ENCODE measurements at places on chromosomes 2 and 18.

DNA sequence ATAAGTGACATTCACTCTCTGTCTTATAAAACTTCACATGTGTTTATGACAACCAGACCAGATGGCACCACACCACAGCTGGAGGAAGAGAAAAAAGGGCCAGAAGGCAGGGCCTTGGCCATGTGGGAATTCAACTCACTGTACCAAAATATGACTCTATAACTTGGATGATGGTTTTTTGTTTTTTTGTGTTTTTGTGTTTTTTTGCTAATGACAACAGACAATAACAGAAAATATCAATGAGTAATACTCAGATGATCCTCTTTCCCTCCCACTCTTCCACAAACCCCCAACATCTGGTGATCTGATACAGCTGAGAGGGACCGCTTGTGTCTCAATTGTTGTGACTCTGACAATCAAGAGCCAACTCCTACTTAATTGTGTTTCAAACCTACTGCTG, 12.4 kb downstream of the NMI start:
- H3K36me3 ChIP-seq, result peaks cover 65% of the 10 kb centered on the region
- no peak overlapping the region for H3K27ac ChIP-seq
- H3K4me3 ChIP-seq, result no peak overlapping the region
- H3K4me1 ChIP-seq, result no peaks in the 10 kb centered on the region

DNA sequence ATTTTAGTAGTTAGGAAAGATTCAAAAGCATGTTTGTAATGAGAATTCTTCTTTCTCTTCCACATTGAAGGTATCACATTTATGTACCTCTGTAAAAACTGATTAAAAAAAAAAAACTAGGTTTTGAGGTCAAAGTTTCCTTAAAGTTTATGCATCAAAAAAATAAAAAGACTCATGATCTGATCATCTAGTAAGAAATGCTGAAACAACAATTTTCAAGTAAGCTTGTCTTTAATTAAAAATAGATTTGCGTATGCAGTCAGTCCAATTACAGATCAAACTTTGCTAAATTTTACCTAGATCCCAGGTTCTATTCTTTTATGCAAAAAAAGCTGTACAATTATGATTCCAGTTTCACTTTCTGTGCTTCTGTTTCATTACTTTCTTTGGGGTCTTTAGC, 409.0 kb downstream of the XIRP2 start:
- no peak for DNase-seq
- H3K27ac ChIP-seq, result no peak overlapping the region
- no peak overlapping the region for H3K4me3 ChIP-seq
- no peaks in the 10 kb centered on the region for H3K36me3 ChIP-seq
- peaks cover 12% of the 10 kb centered on the region for H3K4me1 ChIP-seq

DNA sequence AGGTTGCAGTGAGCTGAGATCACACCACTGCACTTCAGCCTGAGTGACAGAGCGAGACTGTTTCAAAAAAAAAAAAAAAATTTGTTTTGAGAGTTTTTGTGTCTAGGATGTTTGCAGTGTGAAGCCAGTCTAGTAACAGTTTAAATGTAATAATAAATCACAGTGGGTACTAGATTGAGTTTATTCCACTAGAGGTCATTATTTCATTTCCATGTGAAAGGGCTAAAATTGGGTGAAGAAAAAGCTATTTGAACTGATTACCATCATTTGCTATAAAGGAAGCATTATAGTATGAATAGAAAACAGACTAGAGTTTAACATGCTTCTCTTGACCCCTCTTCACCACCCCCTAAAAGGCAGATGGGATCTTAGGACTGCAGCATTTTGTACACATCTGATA, 20.3 kb downstream of the SNRPD1 start:
- DNase-seq, result no peak
- peaks cover 44% of the 10 kb centered on the region for H3K36me3 ChIP-seq
- no peaks in the 10 kb centered on the region for H3K27me3 ChIP-seq
- no peak overlapping the region for H3K4me3 ChIP-seq

GRCh38 chr2:40820319-40820718, 368.4 kb upstream of the SLC8A1 start:
- H3K36me3 ChIP-seq, result no peaks in the 10 kb centered on the region
- no peak for DNase-seq
- peaks cover 4% of the 10 kb centered on the region for H3K4me1 ChIP-seq
- H3K27ac ChIP-seq, result no peak overlapping the region

DNA sequence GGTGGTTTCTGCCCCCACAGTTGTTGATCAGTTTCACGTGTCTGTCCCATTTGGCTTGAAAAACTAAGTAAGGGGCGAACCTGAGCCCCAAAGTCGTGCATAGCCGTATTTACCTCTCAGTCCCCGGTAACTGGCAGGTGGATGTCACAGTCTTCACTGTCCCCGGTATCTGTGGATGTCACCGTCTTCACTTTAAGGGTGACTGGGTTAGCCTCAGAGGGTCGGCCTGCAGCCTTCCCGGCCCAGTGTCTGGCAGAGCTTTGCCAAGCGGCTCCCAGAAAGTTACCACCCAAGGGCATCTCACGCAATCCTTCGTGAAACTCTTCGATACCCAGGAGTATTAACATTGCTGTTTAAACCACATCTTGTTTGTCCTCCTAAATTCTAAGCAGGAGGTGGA, 125.3 kb upstream of the CTDP1 start:
- H3K36me3 ChIP-seq, result no peaks in the 10 kb centered on the region
- H3K4me1 ChIP-seq, result no peaks in the 10 kb centered on the region
- no peak overlapping the region for H3K4me3 ChIP-seq
- no peak for DNase-seq
- H3K27ac ChIP-seq, result no peak overlapping the region

DNA sequence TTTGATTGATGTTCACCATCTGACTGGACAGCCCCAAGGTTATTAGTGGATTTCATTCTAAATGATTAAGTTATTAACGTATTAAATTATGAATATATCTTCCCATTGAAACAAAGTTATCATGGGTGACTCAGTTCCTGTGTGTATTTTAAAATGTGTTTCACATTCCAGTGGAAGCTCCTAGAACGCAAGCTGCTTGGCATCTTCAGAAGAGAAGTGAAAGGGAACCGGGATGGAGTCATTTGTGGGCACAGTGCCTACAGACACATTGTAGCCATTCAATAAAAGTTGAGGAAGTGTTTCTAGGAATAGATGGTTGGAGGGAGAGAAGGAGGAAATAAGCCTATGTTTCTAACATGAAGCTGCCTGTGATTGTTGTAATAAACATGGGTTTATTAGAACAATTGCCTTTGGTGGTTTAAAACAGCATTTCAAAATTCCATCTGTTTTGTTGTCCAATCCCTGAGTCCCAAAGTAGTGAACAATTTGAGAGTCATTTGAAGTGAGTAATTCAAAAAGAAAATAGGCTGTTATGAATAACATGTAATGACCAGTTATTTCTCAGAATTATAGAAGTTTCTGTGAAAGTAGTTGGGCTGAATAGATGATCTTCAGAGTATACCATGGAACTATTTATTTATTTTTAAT, 143.5 kb downstream of the PKP4 start:
- DNase-seq, result no peak
- H3K4me1 ChIP-seq, result no peaks in the 10 kb centered on the region
- no peaks in the 10 kb centered on the region for H3K27me3 ChIP-seq
- H3K36me3 ChIP-seq, result no peaks in the 10 kb centered on the region

DNA sequence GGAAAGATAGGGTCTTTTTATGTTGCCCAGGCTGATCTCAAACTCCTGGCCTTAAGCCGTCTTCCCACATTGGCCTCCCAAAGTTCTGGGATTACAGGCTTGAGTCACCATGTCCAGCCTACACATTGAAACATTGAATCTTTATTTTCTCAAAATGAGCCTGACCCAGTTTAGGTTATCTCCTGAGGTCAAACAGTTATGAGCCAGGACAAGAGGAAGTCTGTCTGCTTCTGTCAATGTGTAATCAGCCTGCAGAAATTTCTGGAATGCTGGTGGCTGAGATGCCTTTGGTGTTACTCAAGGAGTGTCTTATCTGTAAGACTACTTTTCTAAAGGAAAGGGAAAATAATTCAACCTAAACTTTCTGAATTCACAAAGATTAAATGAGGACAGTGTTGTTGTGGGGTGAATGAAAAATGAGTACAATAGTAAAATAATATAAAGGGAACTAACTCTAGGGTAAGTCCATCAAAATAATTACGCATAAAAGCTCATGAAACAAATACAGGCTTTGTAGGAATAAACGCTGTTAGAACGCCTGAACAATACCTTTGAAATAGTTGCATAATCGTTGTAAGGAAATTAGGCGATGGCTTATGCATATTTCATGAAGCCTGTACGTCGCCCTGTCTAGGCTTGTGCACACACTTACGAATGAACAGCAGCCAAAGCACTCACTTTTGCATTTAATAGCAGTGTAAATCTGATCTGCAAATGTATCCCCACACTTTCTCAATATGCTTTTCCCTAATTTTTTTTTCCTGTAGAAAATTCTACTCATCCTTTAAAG, 260.8 kb downstream of the RDH14 start:
- no peak for DNase-seq
- H3K36me3 ChIP-seq, result no peaks in the 10 kb centered on the region
- no peaks in the 10 kb centered on the region for H3K4me1 ChIP-seq
- H3K27ac ChIP-seq, result no peak overlapping the region
- H3K4me3 ChIP-seq, result no peak overlapping the region

DNA sequence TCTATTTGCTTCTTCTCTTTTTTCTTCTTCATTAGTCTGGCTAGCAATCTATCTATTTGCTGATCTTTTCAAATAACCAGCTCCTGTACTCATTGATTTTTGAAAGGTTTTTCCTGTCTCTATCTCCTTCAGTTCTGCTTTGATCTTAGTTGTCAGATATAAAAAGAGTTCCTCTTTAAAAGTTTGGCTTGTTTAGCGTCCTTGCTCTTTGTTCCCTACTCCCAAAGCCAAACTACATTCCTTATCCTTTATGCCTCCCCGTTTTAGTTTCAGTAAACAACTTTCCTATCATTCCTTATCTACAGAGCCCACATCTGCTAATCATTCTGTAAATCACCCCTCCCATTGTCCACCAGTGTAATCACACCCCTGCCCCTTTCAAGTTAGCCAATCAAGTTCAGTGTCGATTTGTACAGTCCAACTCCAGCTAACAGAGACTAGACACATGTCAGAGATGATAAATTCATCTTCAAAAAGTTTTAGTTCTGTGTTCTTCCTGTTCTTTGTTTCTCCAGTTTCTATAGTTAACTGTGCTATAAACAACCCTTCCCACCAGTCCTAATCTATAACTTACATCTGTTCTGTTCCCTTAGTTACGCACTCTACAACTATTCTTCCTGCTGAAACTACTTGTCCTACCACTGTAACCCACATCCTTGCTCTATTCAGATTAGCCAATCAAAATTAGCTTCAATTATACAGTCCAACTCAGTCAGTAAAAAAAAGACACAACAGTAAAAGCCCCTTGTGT, 44.4 kb downstream of the TFPI start:
- peaks cover 21% of the 10 kb centered on the region for H3K4me1 ChIP-seq
- no peaks in the 10 kb centered on the region for H3K36me3 ChIP-seq
- H3K27me3 ChIP-seq, result peaks cover 2% of the 10 kb centered on the region
- peak overlapping the region; percentile 69 for H3K27ac ChIP-seq
- peak overlapping the region; percentile 30 for H3K4me3 ChIP-seq

- no peak for DNase-seq
- H3K36me3 ChIP-seq, result peaks cover 30% of the 10 kb centered on the region
- no peak overlapping the region for H3K27ac ChIP-seq
- no peaks in the 10 kb centered on the region for H3K27me3 ChIP-seq
Observed at GRCh38 chr2:224999754-225000153, 42.5 kb downstream of the DOCK10 start.

- H3K27me3 ChIP-seq, result no peaks in the 10 kb centered on the region
- H3K36me3 ChIP-seq, result no peaks in the 10 kb centered on the region
- no peak overlapping the region for H3K27ac ChIP-seq
- H3K4me3 ChIP-seq, result no peak overlapping the region
- DNase-seq, result no peak
Observed at GRCh38 chr2:19185086-19185485, 173.3 kb downstream of the OSR1 start.

GRCh38 chr2:157698430-157698829, 69.8 kb upstream of the ACVR1C start:
- no peak overlapping the region for H3K27ac ChIP-seq
- no peaks in the 10 kb centered on the region for H3K4me1 ChIP-seq
- no peaks in the 10 kb centered on the region for H3K27me3 ChIP-seq
- H3K4me3 ChIP-seq, result no peak overlapping the region

GRCh38 chr2:165164201-165164600, 39.6 kb downstream of the SCN3A start:
- no peak overlapping the region for H3K4me3 ChIP-seq
- DNase-seq, result no peak
- H3K36me3 ChIP-seq, result no peaks in the 10 kb centered on the region

All from T-helper 2 cell treated with Interferon-gamma antibody and Interleukin-4, amounts not matched to agents 5 μg/mL and 100 μg/mL, for 36 hours (primary cell).